ENCODE measurements at places on chromosomes 2 and 18. TPM values are rescaled to one million over a fixed set of nuclear protein-coding genes. Genes with fewer than 3 reads are reported as not detected.

ALPG gene
- total RNA-seq, result not detected

IL18RAP gene
- 4.2 TPM for total RNA-seq

POTEC gene
- total RNA-seq, result not detected

GCKR gene
- total RNA-seq, result not detected

RNF149 gene
- 85.5 TPM for total RNA-seq

CD302 gene
- total RNA-seq, result 0.34 TPM

ABCB11 gene
- total RNA-seq, result not detected
